ENCODE measurements at places on chromosomes 1 and 21. TPM values are rescaled to one million over a fixed set of nuclear protein-coding genes. Genes with fewer than 3 reads are reported as not detected.

The P3H1 gene
- total RNA-seq = 54.8 TPM

The LCK gene
- 1.3 TPM for total RNA-seq

The MPZ gene
- total RNA-seq = 67.9 TPM

The AK5 gene
- 4.8 TPM for total RNA-seq

The NCMAP gene
- 2.6 TPM for total RNA-seq

The HPDL gene
- 0.21 TPM for total RNA-seq

The EPHA8 gene
- total RNA-seq = not detected

The KIF17 gene
- 2.4 TPM for total RNA-seq

The SPRR2G gene
- not detected for total RNA-seq

The YY1AP1 gene
- total RNA-seq = 168 TPM

The YTHDF2 gene
- total RNA-seq = 54.1 TPM

The CTH gene
- 1.0 TPM for total RNA-seq

The VAMP3 gene
- total RNA-seq = 75.1 TPM

The SPRR4 gene
- not detected for total RNA-seq

The CFAP126 gene
- total RNA-seq = not detected

The LAX1 gene
- not detected for total RNA-seq

The ELF3 gene
- total RNA-seq = 122 TPM

The PDZK1 gene
- total RNA-seq = not detected

The PRAMEF15 gene
- total RNA-seq = not detected

The ADGRB2 gene
- total RNA-seq = 7.9 TPM

The RXFP4 gene
- not detected for total RNA-seq

DNA sequence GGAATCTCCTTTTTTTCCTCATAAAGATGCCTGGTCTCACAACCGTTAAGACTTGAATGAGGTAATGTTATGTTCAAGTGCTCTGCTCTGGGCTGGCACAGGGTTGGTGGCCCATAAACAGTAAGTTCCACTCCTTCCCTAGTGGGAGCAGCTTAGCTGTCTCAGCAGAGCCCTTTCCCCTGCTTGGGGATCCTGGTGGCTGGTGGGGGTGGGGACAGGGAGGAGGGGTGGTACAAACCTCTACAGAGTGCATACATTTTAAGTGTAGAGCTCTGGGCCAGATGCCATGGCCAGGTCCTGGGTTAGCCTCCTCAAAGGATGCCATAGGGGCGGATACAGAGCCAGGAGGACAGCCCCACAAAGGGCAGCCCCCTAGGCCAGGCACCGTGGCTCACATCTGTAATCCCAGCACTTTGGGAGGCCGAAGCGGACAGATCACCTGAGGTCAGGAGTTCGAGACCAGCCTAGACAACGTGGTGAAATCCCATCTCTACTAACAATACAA lies 20.7 kb upstream of the PADI1 start:
- no peak for DNase-seq

DNA sequence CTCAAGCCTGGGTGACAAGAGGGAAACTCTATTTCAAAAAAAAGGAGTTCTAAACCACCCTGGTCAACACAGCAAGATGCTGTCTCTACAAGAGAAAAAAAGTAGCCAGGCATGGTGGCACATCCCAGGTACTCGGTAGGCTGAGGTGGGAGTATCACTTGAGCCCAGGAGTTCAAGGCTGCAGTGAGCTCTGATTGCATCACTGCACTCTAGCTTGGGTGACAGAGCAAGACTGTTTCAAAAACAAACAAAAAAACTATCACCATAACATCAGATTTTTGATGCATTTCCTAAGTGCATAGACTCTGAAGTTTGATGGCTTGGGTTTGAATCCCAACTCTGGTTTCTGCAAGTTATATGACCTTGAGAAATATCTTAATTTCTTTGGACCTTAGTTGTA lies 9.6 kb downstream of the ELOA start:
- no peak for DNase-seq

DNA sequence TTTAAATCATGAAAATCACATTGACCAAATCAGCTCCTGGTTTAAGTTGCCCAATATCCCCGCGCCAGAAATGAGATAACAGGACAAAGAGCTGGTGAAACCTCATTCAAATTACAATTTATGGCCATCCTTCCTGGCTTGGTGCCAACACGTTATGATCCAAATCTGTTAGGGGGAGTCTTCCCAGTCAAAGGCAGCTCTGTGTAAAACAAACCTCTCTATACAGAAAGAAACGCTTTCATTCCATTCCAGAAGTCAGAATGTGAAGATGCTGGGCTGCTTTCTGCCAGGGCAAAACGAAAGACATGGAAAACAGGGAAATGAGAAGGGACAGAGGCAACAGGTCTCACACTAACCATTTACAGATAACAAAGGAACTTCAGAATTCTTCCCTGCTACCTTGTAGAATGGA lies 53.5 kb upstream of the TIAM1 start:
- DNase-seq = peak; percentile 57

DNA sequence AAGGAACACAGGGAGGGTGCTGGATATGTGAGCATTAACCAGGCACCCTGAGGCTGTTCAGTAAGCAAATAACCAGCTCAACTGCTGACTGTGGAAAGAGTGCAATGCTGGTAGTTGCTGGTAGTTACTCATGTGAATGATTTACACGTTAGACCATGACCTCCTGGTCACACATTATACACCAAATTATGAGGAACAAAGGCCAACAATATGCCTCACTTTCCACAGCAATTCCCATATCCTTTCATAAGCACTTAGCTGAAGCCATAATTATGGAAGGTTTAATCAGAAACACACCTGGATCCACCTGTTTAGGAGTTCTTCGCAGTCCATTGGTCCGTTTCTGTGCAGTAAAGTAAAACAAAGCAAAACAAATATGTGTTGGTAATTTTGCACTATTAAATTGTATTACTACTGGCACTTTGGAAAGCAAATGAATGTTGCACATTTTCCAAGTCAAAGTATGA lies 281.8 kb downstream of the VAV3 start:
- DNase-seq = no peak

DNA sequence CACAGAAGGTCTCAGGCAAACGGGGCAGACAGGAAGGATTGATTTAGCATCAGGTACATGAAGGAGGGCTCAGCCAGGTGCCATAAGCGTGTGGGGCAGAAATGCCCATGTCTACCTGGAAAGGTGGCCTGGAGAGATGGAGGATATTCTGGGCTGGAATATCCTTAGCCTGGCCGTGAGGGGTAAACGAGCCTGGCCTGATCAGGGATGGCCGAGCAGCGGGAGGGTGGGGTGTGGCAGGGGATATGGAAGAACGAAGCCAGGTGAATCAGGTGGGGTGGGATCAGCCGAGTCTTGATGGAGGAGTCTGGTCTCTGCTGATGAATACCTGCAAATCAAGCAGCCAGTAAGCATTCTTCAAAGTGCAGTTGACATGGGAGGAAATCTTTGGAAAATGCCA lies 35.5 kb upstream of the TTC22 start:
- DNase-seq = no peak

DNA sequence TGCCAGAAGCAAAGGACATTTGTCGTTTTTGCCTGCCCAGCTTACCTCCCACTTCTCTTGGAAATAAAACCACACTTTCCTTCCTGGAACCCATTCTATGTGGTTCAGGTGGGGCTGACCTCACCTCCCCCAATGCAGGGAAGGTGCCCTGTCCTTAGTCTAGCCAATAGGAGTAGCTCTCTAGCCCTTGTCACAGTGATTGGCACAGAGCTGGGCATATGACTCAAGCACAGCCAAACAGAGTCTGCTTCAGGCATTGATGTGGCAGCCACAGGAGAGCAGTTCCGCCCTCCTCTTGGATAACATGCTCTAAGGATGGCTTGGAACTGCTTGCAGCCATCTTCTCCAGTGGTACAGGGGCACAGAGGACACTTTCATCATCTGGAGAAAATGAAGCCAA lies 134.0 kb downstream of the LRIG2 start:
- DNase-seq = no peak

DNA sequence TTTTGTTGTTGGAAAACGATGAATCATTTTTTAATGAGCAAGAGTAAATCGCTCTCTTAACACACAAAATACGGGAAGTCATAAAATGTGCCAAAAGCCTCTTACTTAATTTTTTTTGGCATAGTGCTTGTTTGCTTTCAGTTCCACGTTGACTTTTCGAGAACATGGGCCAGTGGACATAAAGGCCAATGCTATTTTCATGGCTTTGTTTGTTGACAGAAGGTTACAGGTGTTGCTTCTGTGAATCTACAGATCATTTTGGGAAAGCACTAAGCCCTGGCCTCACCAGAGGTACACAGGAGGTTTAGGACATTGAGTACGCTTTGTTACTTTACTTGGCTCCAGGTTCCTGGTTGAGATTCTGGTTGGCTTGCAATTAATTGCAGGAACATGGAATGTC lies 199.4 kb upstream of the HMCN1 start:
- no peak for DNase-seq

- peak; percentile 35 for DNase-seq
Measured at GRCh38 chr1:114215436-114215835, 61.8 kb upstream of the SYT6 start.

GRCh38 chr1:45619149-45619921 lies 4.5 kb downstream of the CCDC17 start:
- DNase-seq = no peak

DNA sequence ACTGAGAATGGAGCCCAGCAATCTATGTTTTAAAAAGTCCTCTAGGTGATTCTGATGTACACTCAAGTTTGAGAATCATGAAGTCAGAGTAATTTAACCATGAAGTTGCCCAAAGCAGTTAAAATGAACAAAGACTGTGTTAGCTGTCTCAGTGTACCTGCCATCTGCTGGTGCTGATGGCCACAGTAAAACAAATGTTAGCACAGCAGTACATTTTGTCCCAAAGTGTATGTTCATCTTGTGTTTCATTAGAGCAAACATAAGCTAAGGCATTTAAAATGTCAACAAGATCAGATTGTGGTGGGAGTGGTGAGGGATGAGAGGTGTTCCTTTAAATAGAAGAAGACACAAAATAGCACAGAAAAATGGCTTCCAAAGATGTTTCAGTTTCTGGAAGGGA lies 31.1 kb downstream of the FYB2 start:
- no peak for DNase-seq

GRCh38 chr1:99669821-99670220 lies 23.9 kb downstream of the PALMD start:
- no peak for DNase-seq

DNA sequence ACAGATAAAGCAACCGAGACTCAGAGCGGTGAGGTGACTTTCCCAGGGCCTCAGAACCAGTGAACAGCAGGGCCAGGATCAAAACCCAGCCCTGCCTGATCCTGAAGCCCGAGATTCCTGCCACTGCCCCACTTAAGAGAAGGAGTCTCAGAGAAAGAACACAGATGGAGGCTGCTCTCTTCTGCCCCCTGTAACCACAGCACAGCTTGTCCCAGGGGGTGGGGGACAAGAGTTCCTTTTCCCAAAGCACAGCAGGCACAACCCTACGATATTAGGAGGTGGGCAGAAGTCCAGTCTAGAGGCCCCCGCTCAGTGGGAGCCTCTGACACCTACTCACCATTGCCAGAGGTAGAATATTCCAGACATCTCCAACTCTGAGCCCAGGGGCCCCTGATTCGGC lies 24.0 kb upstream of the VWA5B1 start:
- no peak for DNase-seq

GRCh38 chr1:153929981-153930948 lies 7.5 kb upstream of the GATAD2B start:
- no peak for DNase-seq

DNA sequence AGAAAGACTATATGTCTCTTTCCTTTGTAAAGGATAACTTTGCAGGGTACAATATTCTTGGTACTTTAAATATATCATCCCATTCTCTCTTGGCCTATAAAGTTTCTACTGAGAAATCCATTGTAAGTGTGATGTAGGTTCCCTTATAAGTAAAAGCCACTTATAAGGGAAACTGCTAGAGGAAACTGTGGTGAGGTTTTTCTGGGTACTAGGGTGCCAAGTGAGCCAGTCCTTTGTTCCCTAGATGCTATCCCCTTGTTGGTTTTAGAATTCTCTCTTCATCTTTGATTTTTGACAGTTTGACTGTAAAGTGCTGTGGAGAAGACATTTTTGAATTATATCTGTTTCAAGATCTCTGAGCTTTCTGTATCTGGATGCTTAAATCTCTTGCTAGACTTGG lies 108.9 kb upstream of the NEK7 start:
- no peak for DNase-seq

GRCh38 chr1:209733409-209734192 lies 22.3 kb upstream of the TRAF3IP3 start:
- DNase-seq = no peak

GRCh38 chr21:42768324-42769121 lies 110.8 kb downstream of the WDR4 start:
- no peak for DNase-seq

DNA sequence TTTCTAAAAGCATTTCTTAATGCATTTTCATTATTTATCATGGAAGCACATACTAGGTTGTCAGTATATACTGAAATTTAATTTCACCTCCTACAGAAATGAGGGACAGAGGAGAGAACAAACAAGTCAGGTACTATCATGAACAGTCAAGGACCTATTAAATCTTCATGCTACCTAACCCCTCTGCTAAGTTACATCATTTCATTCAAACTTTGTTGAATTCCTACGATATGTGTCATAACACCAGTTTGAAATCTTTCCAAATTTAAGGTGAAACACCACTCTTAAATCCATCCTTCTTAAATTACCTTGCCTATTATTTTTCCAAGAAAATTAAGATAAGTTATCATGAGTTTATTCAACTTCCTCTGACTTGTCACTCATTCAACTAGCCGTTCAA lies 78.9 kb downstream of the DENND1B start:
- no peak for DNase-seq

GRCh38 chr1:186194107-186194756 lies 180.8 kb downstream of the TPR start:
- no peak for DNase-seq

- no peak for DNase-seq
Measured at GRCh38 chr21:34743831-34744230, 75.0 kb downstream of the CLIC6 start.

- no peak for DNase-seq
Measured at GRCh38 chr1:222996310-222996975, 146.6 kb downstream of the TLR5 start.

- DNase-seq = peak; percentile 32
Measured at GRCh38 chr21:34126269-34126668, 52.9 kb downstream of the MRPS6 start.

DNA sequence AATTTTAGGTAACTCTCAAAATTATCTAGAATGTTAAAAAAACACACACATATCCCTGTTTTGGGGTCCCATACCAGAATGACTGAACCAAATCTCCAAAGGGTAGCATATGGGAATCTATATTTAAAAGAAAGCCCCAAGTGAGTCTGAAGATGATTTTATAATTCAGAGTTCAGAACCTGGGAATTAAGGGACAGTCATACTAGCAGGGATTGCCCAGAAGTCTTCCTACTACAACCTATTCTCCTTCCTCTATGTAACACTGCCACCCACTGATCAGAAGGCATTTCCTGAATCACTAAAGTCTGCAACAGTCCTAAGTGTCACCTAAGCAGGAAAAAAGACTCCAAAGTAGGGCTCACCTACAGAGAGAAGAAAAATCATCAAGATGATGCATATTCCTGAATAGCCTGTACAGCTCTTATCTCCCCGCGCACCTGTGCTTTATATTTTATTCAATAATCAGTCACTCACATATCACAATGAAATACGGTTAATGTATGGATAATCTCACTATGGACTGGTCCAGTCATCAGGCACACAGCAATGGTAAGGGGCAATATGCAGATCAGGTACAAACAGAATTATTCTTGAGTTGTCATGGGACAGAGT lies 4.9 kb downstream of the RGS1 start:
- peak; percentile 58 for DNase-seq
